ENCODE measurements at places on chromosomes 2 and 18.

GRCh38 chr18:55781481-55781957 is 193.5 kb upstream of the TCF4 start:
- no peak for DNase-seq

DNA sequence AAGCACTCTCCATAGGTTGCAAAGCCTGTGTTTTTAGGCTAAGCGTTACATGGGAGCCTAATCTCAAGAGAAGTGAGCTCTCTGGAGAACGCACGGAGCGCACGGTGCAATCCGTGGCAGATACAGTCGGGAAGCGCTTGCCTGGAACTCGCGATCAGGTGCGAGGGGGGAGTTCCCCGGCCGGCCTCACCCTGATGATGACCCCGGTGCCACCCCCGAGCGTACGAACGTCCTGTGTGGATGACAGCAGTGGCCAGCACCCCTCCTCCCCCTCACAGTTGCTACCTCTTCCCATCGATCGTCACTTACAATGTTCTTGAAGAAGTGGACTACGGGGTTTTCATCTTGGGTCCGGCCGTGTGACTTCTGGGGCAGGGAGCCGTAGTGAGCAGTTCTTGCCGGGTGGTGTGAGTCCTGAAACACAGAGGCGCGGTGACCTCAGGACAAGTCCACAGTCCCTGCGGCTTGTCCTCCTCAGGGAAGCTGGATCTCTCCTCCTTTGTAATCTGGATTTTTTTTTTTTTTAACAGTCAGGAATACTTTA is 142.9 kb downstream of the MBP start:
- DNase-seq = no peak

- DNase-seq = peak; percentile 43
Observed at GRCh38 chr2:105929516-105929915, 184.8 kb downstream of the NCK2 start.

DNA sequence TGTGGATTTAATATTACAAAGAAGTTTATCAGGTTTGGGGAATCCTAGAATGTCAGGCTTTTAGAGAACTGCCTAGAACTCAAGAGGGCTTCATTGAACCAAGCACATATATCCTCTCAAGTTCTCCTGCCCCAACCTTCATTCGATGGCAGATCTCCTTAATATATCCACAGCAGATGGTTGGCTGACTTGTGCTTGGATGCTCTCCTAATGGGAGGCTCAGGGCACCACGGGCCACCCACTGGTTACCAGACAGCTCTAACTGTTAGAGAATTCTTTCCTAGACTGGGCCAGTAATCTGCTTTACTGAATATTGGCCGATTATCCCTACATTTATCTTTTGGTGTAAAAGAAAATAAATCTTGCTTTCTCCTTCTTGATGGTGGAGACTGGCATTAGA is 87.2 kb upstream of the ATP8B1 start:
- DNase-seq = no peak

- DNase-seq = no peak
Observed at GRCh38 chr2:238868616-238869292, 20.9 kb downstream of the TWIST2 start.

DNA sequence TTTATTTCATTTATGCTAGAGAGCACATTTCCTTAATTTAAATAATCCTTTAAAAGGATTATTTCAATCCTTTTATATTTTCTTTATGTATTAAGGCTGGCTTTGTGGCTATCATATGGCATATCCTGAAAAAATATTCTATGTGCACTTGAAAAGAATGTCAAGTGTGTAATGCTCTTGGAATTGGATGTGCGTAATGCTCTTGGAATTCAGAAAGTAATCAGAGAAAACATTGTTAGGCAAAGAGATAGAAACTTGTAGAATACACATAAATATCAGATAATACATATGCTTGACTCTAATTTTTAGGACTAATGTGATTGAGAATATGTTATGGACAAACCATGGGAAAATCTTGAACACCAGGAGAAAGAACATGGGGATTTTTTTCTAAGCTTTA is 197.5 kb upstream of the COL3A1 start:
- no peak for DNase-seq

- no peak for DNase-seq
Observed at GRCh38 chr2:99753505-99753904, 263.7 kb upstream of the REV1 start.

DNA sequence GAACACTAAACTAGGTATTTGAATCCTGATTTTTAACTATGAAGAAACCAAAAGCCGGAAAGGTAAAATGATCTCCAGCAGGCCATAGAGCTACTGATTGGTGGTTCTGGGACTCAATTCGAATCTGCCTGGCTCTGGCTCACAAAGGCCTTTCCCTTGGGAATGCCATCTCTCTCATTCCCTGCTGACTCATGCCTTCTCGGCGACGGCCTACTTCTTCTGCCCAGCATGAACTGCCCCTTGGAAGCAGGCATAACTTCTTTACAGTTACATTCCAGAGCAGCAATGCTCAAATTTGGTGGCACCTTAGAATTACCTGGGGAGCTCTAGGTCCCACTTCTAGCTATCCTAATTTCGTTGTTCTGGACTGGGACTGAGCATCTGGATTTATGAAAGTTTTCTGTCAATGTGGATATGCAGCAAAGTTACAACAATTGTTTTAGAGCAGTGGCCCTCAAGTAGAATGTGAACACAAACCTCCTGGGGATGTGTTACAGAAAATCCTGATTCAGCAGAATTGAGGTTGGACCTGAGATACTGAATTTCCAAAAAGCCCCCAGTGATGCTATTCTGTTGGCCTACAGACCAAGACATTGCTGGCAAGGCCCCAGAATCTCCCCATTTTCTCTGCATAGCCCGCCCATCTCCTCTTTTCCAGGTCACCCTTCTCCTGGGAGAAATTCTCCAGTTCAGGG is 261.1 kb downstream of the CNTNAP5 start:
- DNase-seq = no peak

- no peak for DNase-seq
Observed at GRCh38 chr2:181446985-181447384, 10.2 kb upstream of the ITGA4 start.

GRCh38 chr18:10726198-10727068 is 200.6 kb downstream of the NAPG start:
- no peak for DNase-seq

DNA sequence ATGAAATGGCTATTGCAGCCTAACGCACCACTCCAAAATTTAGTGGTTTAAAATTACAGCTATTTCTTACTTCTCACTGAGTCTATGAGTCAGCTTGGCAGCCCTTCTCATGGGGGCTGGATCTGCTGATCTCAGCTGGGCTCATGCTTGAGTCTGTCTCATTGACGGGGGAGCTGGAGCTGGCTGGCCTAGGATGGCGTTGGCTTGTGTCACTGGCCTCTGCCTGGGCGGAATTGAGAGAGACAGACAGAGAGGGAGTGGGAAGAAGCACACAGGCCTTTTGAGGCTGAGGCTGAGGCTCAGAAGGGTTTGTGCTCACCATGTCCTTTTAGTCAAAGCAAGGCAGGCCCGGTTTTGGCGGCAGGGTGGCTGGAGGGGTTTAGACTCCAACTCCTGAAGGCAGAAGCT is 412.1 kb upstream of the MYT1L start:
- no peak for DNase-seq

DNA sequence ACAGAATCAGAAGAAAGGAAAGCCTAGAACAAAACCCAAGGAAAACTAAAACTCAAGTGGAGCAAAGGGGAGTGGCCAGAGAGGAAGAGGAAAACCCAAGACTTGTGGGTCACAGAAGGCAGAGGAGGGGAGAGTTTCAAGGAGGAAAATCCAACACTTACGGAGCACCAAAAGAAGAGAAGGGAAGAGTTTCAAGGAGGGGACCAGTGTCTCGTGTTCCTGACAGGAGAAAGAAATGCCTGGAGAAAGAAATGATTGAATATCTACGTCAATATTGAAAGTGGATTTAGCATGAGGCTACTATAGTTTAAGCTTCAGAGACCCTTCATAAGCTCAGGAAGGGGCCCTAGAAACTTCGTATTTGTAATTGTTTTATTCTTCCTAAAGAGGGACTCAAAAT is 1.4 kb upstream of the MFSD6 start:
- no peak for DNase-seq

- no peak for DNase-seq
Observed at GRCh38 chr2:143844986-143845385, 674.9 kb downstream of the ZEB2 start.

DNA sequence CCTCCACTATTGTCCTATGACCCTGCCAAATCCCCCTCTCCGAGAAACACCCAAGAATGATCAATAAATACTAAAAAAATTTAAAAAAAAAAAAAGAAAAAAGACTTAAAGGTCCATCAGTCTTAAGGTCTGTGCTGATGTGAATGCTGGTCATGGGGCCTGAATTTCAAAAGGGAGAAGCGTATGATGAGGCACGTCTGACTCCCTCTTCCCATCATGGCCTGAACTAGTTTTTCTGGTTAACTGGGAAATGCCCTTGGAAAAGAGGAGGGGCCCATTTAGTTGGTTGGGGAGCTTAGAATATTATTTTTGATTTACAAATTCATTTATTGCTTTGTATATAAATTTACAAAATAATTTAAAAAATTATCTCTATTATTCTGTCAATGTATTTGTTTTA is 291.0 kb upstream of the CDH19 start:
- no peak for DNase-seq

GRCh38 chr2:65159906-65160305 is 30.0 kb upstream of the RAB1A start:
- DNase-seq = no peak

DNA sequence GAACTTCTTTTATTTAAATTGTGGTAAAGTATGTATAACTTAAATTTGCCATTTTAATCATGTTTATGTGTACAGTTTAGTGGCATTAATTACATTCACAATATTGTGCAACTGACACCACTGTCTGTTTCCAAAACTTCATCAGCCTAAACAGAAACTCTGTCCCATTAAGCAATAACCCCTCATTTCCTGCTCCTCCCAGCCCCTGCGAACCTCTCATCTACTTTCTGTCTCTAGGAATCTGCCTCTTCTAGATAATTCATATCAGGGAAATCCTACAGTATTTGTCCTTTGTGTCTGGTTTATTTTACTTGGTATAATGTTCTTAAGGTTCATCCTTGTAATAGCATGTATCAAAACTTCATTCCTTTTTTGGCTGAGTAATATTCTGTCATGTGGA is 75.1 kb downstream of the BOLA3 start:
- no peak for DNase-seq

- DNase-seq = no peak
Observed at GRCh38 chr2:121046335-121046734, 238.7 kb downstream of the TFCP2L1 start.

GRCh38 chr2:237234268-237234667 is 148.6 kb downstream of the COPS8 start:
- DNase-seq = no peak

DNA sequence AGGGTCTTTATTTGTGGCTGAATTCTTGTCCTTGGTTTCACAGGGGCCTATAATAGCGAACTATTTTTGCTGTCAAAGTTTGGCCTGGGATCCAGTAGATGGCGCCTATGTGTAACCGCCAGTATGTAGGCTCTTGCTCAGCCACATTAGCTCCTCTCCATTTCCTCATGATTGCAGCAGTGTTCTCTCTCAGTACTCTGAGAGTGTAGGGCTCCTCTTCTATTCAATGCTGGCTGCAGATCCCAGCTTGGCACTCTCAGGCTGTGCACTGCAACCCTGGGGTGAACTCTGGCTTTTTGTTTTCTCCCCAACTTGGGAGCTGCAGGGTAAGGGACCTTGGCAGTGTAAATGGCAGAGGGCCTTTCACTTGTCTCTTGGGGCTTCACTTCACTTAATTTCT is 344.6 kb upstream of the CHAC2 start:
- no peak for DNase-seq

- DNase-seq = peak; percentile 16
Observed at GRCh38 chr18:5895299-5895875, at the start of gene TMEM200C. TSS of gene TMEM200C (minus strand) at chr18:5895522. CDS start at chr18:5892063, 3,459 bp downstream.

- peak; percentile 7 for DNase-seq
Observed at GRCh38 chr2:95273566-95274290, 521 bp upstream of the PROM2 start.

- no peak for DNase-seq
Observed at GRCh38 chr18:73807551-73808192, 340.0 kb downstream of the FBXO15 start.

DNA sequence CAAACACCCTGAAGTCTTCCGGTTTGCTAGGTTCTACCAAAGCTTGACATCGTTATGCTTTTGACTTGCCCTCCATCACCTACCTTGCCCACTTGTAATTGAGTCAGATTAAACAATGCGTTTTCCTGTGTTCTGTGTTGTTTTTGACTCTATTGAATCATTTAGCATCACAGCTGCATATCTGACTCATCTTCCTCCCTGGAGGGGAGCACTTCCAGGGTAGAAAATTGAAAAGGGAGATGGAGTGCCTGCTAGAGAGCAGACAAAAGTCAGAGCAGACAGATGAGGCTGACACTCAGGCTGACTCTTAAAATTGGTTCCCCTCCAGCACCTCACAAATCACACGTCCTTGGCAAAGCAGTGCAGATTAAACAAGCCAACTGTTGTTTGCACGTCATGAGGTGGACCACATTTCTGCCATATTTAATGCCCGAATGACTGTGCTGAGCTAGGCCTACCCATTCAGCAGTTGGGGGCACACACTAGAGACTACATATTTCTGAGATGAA is 2.2 kb downstream of the MPP4 start:
- DNase-seq = no peak

DNA sequence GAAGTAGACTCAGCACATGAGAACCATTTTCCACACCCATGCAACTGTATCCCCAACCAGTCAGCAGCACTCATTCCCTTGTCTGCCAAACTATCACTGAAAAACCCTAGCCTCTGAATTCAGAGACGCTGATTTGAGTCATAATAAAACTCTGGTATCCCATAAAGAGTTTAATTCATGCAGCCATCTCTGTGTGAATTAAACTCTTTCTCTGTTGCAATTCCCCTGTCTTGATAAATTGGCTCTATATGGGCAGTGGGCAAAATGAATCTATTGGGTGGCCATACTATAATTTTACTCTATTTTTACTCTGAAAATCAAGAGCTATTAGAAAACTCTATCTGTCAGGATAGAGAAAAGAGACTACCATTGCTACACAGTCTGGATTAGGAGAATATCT is 40.6 kb upstream of the TWSG1 start:
- DNase-seq = no peak

- no peak for DNase-seq
Observed at GRCh38 chr2:30527411-30527810, 80.4 kb downstream of the LCLAT1 start.

- DNase-seq = no peak
Observed at GRCh38 chr18:379681-380330, 112.0 kb upstream of the THOC1 start.

GRCh38 chr18:55421615-55422419 is 166.2 kb downstream of the TCF4 start:
- no peak for DNase-seq

GRCh38 chr2:177340158-177340557 is 52.4 kb upstream of the AGPS start:
- no peak for DNase-seq

- DNase-seq = no peak
Observed at GRCh38 chr2:30273574-30273929, 42.2 kb downstream of the LBH start.
